ENCODE measurements at places on chromosomes 13 and 19.

DNA sequence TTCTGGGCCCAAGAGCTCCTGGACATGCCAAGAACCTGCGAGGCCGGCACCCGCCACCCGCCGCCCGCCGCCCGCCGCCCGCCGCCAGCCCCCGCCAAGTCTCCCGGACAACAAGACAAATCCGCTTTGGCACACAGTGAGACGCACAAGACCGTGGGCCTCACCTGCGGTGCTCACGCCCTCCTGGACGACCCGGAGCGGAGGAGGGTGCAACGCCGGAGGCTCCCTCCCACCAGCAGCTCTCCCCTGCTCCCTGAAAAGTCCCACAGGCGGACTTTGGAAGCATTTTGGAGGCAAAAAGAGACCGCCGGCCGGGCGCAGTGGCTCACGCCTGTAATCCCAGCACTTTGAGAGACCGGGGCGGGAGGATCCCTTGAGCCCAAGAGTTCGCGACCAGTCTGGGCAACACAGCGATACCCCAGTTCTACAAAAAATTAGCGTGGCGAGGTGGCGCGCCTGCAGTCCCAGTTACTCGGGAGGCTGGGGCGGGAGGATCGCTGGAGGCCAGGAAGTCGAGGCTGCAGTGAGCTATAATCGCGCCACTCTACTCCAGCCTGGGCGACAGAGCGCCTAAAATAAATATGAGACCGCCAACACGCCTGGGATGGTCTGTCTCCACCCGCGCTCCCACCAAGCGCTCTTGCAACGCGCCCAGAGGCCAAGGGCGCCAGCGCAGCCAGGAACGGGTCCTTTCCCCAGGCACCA lies 783 bp downstream of the RHPN2 start:
- DNase-seq, result no peak

GRCh38 chr13:113469582-113469981 lies 16.3 kb upstream of the ADPRHL1 start:
- DNase-seq, result no peak

GRCh38 chr19:46447824-46448223 lies 19.1 kb upstream of the PNMA8C start:
- DNase-seq, result no peak

DNA sequence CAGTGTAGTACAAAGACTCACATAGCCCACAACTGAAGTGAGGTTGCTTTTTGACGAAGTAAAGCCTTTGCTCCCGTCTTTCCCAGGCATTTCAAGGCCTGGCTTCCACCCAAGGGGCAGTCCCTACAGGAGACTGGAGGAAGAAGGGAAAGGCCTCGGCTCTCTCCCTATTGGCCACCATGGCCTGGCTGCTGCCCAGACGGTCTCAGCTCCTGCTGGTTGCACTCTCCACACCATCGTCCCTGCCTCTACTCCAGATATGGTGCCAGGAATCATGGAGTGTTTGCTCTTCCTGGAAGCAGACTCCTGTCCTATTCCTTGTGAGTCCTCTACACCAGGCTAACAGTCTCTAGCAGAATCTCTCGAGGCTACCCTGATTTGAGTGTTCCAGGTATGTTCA lies 124.1 kb upstream of the UQCRFS1 start:
- DNase-seq, result no peak

DNA sequence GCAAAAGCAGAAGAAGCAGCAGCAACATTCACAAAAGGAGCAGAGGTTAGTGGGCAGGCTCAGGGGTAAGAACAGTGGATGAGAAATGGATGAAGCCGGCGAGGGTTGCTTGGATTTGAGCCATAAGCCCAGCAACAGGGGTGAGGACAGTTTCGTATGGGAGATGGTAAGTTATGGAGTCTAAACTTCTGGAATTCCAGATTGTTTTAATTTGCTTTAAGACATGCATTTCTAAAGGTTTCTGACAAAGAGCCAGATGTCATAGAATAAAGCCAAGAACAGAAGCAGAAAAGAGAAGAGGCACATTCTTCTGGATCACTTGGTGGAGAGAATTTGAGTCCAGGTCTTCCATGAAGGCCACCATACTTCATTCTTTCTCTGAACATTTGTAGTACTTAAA lies 76.6 kb downstream of the TNFSF11 start:
- no peak for DNase-seq

GRCh38 chr19:50230379-50231351 lies 27.2 kb downstream of the MYH14 start:
- DNase-seq, result no peak

GRCh38 chr19:56125806-56126590 lies 4.9 kb upstream of the ZNF787 start:
- no peak for DNase-seq

GRCh38 chr13:51937320-51938290 lies 73.6 kb downstream of the ATP7B start:
- no peak for DNase-seq

- no peak for DNase-seq
Measured at GRCh38 chr19:42375415-42376176, 14.5 kb downstream of the CNFN start.

- peak; percentile 39 for DNase-seq
Measured at GRCh38 chr19:47427241-47428176, 8.2 kb upstream of the MEIS3 start.

DNA sequence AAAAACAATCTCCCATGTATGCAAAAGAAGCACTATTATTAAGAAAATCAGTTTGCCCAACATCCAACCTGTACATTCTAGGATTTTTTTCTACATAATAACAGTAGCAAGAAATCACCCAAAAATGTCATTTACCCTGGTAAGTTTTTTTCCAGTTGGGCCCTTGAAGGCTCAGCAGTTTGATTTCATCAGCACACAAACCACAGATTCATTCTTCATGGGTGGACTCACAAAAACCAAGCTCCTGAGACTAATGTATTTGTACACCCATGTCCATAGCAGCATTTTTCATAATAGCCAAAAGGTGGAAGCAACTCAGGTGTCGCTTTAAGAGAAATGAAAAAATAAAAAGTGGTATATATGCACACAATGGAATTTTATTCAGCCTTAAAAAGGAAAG lies 210.1 kb downstream of the TBC1D4 start:
- DNase-seq, result no peak

DNA sequence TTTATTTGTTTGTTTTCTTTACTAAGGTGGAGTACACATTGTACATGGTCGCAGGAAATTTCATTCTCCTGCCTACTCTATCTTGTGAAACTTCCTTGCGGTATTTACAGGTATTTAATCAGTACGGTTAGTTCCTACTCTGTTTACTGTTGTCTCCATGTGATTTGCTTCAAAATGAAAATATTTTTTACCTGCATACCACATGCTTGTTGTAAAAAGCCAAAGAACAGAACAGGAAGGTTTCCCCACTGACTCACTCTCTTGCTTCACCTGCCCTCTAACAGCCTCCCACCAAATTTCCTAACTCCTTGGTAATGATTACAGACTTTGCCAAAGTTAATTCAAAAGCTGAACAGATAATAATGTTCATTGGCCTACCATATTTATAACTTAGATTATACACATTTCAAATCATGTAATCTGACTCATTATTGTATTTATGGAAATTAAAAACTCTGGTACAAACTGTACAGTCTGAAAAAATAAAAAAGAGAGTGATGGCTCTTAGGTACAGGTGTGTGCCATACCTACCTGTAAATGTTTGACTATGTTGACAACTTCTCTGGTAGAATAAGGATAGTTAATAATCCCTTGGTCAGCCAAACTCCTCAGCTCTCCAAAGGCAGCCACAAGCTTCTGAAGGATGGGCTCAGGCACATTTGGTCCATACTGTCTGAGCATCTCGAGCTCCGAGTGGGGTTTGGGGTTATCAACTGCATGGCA lies 239.9 kb downstream of the VWA8 start:
- DNase-seq, result no peak

GRCh38 chr13:40390401-40390916 lies 276.0 kb downstream of the FOXO1 start:
- no peak for DNase-seq

GRCh38 chr19:14333101-14333871 lies 48.0 kb upstream of the ADGRE5 start:
- no peak for DNase-seq

DNA sequence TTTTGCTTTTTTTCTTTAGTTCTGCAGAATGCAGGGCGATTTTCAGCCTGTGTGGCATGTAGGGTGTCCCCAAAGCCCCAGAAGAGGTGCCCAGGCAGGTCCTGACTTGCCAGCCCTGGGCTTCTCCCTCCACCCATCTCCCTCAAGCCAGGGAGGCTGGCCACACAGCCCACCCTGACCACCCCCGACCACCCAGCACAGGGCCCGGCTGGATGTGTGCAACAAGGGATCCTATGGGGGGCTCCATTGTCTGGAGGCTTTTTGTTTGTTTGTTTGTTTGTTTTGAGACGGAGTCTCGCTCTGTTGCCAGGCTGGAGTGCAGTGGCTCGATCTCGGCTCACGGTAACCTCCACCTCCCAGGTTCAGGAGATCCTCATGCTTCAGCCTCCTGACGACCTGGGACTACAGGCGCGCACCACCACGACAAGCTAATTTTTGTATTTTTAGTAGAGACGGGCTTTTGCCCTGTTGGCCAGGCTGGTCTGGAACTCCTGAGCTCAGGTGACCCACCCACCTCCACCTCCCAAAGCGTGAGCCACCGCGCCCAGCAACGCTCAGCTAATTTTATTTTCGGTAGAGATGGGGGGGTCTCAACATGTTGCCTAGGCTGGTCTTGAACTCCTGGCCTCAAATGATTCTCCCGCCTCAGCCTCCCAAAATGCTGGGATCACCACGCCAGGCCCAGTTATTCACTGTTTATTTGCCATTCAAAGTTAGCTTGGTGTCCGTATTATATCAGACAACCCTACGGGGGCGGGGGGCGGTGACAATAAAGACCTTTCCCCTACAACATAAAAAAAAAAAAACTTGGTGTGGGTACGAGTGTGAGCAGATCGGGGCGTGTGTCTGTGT lies 7.8 kb upstream of the MKNK2 start:
- no peak for DNase-seq

DNA sequence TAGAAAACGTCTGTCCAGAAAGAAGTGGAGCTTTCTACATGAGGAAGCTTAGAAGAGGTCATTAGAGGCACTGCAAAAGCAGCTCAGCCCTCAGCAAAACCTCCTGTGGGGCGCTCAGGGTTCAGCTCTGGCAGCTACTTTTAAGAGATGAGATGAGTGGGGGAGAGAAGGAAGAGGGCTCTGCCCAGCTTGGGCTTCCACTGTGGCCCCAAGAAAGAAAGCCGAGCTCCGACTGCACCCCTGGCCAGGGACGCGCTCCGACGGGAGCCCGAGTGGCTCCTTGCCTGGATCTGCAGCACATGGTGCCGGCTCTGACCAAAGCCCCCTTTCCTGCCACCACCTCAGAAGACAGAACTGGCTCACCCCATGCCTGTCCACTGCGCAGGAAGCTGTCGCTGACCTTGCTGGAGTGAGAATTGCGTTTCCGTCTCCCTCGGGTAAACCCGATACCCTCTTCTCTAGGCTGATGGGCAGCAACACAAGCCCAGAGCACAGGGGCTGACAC lies 36.4 kb downstream of the NAXD start:
- DNase-seq, result no peak

DNA sequence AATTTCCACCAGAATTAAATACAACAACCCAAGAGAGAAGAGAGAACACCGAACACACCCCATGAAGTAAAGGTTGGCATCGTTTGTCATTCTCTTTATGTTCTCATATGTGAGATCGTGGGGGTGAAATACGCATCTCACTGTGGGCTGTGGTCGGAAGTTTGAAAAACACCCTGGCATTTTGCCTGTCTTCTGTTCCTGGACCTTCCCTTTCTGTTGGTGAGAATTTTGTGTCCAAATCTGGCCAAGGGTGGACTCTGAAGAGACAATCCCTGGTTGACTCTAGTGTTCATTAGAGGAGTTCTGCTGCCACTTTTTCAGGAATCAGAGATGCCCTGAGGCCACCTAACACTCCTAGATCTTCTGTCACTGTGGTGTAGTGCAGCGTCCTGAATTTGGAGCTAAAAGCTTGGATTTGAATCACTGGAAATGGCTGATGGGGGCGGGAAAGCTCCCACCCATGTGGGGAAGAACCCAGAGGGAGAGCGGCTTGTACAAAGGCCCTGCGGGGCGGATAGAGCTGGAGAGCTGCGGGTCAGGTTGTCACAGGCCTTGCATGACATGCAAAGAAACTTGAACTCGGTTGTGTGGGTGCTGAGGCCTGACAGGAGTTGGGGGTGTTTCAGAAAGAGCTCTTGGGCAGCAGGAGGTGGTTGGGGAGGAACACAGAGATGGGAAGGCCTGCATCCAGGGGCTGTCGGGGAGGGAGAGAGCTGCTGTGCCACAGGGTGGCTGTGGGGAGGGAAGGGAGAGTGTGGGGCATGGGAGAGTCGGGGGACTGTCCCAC lies 11.1 kb upstream of the SPATA13 start:
- no peak for DNase-seq

DNA sequence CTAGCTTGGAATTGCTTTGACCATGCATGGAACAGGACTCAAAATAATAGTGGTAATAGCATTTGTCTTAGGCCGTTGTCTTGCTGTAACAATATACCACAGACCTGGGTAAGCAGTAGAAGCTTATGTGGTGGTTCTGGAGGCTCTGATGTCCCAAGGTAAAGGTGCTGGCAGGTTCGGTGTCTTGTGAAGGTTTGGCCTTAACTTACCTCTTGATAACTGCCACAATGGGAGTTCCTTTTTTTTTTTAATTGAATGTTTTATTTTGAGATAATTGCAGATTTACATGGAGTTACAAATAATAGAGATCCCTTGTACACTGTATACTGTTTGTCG lies 5.8 kb downstream of the RPL21 start:
- no peak for DNase-seq

DNA sequence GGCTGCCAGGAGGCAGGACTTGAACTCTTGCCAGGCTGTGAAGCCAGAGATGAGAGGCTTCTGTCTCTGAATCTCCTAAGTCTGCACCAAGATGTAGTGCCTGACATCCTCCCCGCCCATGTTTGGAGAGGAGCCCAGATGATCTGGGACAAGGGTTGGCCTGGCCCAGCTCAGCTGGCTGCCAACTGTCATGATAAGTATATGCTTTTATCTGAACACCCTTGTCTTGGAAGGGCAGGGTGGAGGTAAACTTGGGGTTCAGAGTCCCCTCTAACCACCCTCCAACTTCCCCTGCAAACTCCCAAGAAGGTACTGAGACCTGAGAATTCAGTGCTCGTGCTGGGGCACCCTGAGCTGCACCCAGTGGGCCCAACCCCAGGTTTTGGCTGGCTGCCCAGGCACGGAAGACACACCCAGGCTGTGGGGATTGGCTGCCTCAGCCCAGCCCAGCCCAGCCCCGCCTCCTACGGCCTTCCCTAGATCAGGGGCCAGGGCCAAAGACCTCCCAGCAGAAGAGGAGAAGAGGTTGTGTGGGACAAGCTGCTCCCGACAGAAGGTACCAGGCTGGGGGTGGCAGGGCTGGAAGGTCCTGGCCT lies at the start of gene CYP4F12:
TSS of gene CYP4F12 (plus strand) at position 508 of the 596 bp plus-strand sequence. CDS start 443 bp downstream, outside the sequence.
- no peak for DNase-seq

DNA sequence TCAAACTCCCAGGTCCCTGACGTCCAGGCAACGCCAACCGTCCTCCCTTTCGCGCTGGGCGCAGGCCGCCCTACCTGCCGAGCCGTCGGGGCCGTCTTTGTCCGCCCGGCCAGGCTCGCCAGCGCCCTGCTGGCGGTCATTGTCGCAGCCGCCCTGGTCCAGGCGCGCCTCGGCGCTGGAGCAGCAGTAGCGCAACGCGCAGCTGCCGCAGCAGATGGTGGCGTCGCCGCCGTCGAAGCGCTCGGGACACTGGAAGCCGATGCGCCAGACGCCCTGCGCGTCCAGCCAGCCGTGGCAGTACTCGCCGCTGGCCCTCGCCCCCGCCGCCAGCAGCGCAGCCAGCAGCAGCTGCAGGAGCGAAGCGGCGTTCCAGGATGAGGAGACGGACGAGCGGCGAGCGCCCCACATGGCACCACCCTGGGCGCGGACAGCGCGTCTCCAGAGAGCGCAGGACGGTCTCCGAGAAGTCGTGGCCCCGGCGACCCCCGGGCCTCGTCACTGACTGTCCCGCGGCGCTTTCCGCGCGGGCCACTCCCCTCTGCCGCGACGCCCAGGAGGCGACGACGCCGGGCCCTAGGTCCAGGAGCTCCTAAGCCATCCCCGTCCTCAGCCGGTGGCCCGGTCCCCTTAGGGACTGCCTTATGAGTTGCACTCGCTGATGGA lies 1.1 kb downstream of the SHISA2 start:
- DNase-seq, result no peak

Data from activated CD8-positive, alpha-beta memory T cell treated with anti-CD3 and anti-CD28 coated beads for 4 hours (primary cell).